ENCODE measurements at places on chromosomes 2 and 18.

DNA sequence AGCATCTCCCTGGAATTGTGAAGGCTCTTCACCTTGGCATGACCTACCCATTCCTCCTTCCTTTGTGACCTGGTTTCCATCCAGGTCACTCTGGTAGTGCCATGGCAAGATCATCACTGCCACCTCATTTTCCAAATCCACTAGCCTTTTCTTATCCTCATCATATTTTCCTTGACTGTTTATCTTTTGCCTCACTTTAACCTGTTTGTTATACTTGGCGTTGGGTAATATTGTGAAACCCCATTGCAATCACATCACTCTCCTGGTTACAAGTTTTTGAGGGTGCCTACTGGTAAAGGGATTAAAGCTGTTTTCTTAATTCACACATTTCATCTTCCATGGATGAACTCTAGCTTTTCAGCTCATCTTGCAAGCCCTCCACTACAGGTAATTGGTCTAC, 39.1 kb upstream of the IGFBP2 start:
- no peak for DNase-seq

- DNase-seq: no peak
Observed at GRCh38 chr2:131125195-131125757, 20.1 kb downstream of the PLEKHB2 start.

- DNase-seq: no peak
Observed at GRCh38 chr18:58596265-58596681, 32.6 kb downstream of the ALPK2 start.

GRCh38 chr2:162029287-162029901, 44.6 kb downstream of the DPP4 start:
- no peak for DNase-seq

DNA sequence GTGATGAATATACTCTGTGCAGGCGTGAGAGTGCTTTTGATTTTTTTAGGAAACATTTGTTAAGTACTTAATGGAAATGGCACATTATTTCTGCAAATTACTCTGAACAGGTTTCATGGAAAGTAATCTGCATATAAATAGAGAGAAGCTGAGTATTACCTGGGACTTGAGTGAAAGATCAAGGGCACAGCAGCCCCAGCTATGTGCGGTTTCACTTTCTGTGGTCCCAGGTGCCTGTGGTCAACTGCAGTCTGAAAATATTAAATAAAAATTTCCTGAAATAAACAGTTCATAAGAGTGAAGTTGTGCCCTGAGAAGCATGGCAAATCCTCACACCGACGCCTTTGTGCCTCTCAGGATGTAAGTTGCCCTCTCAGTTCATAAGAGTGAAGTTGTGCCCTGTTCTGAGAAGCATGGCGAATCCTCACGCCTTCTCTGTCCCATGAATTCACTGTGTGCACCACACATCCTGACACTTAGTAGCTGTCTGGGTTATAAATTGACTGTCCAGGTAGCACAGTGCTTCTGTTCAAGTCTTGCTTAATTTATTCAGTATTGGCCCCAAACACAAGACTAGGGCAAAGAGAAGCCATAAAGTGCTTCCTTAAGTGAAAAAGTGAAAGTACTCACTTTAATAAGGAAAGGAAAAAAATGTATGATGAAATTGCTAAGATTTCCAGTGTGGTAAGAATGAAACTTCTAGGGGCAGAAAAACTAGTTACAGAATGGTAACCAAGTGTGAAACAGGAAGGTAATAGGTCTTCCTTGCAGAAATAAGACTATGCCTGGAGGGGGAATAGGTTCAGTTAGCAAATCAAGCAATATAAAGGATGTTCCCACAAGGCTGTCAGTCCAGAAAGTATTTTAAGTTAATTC, 4.3 kb upstream of the SNTG2 start:
- no peak for DNase-seq

All from Panc1 (cell line).